ENCODE measurements at places on chromosomes 5 and 9.

DNA sequence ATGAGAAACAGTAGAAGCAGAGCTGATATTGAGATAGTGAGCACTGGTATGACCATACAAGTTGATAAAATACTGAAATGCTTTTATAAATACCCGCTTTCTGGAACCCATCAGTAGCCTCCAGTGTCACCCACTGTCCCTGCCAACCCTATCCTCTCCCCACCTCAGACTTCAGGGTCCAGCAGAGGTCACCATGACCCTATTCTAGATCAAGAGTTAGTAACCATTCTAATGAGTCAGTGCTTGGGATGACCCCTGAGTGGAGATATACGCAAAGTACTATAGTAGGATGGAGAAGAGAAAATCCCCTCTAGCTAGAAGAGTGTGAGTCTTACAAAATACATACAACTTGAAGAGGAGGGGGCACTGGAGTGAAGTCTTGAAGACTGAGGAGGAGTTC is 297.9 kb upstream of the BRINP1 start:
- DNase-seq = no peak

DNA sequence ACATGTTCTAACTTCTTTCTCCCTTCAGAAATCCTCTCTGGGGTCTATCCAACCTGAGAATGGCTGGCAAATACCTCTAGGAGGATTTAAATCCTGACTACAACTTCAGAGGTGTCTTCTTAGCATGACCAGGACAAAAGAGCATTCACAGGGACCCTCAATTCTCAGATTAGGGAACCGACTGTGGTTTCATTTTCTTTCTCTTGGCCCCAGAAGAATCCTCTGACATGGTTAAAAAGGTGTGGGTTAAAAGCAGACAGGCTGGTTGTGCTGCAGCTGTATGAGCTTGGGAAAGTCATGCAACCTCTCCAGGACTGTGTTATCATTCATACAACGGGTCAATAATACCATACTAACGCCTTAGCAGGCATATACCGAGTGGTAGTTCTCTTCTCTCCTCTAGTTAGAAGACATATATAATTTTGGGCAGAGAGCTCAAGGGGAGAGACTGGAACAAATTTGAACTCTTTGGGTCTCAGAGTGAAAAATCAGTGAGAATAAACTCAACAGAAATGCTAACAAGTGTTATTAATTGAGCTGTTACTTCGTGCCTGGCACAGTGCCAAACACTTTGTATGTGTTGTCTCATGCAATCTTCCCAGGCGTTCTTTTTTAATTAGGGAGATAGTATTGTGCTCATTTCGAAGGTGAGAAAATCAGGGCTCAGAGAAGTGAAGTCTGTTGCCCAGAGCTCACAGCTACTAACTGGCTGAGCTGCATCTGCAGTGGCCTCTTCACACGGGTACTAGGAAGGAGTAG is 35.2 kb downstream of the INSYN2B start:
- no peak for DNase-seq

DNA sequence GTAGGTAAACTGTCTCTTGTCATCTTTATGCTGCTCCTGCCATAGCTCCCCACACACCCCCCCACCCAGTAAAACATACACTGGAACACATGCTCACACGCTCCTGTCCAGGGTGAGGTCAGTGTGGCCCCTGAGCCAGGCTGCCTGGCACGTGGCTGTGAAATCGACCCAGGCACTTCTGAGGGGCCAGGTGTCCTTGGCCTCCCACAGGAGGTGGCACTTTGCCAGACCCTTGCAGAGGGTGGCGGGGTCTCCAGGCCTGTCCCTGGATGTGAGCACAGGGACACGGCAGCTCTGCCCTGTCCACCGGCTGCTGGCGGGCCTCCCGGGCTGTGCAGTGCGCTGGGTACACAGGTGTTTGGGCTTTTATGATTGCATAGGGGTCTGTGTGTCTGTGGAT is 10.0 kb upstream of the CRB2 start:
- no peak for DNase-seq

DNA sequence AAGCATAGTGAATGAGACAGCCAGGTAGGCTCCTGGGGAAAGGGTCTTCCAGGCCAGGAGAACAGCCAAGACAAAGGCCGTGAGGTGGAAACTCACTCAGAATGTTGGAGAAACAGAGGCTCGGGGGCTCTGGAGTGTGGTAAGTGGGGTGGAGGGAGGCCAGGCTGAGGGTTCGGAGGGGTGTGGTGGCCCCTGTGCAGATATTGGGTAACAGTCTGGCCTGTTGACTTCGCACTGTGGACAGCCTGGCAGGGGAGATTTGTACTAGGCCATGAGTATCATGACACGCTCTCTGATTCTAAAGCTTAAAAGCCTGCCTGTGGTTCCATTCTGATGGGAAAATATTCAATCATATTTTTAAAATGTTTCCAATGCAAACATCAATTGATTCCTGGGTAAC is 239.3 kb downstream of the GADD45G start:
- DNase-seq = no peak

- DNase-seq = peak; percentile 37
Measured at GRCh38 chr5:73387601-73388305, 60.8 kb downstream of the FOXD1 start.

Measured in CD4-positive, alpha-beta T cell treated with Interleukin-15 for 1 hour (primary cell).